ENCODE measurements at places on chromosomes 6 and 20. TPM values are rescaled to one million over a fixed set of nuclear protein-coding genes. Genes with fewer than 3 reads are reported as not detected.
A peak's percentile ranks its signal among the peaks of the same experiment; 100 is the strongest.

- DNase-seq = no peak
Observed at GRCh38 chr6:128914051-128914450, 31.1 kb downstream of the LAMA2 start.

GRCh38 chr6:158441716-158442215, 118.1 kb upstream of the TMEM181 start:
- DNase-seq = no peak

DNA sequence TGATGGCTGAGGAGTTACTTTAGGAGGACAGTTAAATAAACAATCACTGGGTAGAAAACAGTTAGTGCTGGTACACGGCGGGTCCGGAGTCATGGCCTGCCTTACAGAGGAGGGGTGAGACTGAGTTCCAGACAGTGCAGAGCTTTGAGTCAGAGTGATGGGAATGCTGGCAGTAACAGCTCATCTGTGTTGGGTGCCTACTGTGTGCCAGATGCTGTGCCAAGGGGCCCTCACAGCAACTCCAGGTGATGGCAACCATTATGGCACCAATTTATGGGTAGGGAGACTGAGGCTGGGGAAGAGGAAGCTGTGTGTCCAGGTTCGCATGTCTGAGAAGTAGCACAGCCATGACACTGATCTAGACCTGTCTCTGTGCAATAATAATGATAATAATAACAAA, 132.6 kb downstream of the CEBPB start:
- peak; percentile 64 for DNase-seq

GRCh38 chr6:14463110-14463509, 345.5 kb downstream of the CD83 start:
- no peak for DNase-seq

- no peak for DNase-seq
Observed at GRCh38 chr20:602111-602970, 7.8 kb downstream of the TCF15 start.

DNA sequence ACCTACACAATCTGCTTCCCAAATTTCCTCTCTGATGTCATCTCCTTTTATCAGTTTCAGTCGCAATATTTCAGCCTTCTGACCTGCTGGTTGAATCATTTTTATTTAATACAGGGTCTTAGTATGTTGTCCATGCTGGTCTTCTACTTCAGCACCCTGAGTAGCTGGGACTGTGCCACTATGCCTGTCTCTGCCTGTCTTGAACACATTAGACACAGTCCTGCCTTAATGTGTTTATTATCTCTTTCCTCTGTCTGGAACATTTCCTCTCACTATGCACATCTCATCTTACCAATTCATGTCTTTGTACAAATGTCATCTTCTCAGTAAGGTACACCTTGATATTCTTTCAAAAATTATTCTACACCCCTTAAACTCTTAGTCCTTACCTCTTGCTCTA, 106.5 kb downstream of the THEMIS start:
- no peak for DNase-seq

DNA sequence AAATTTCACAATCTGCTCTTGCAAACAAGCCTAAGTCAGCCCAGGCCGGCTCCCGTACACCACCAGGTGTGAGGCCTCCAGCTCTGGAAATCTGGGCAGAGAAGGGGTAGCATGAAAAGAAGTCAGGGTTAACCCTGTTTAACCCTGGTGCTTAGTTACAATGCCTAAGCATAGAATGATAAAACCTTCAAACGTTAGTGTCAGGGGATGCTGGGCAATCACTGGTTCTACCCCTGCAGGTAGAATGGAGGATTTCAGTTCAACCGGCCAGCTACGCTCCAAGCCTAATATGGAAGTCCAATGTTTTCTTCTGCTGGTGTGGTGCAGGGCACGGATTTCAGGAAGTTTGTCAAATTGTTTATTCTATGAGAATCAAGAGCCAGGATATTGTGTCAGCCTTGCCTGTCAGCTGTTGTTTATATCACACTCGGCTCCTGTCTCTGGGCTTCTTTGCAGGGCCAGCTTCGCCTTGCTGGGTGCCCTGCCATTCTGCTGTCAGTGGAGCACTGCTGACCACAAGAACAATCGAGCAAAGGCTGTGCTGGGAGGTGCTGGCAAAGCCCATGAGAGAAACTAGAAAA, 20.2 kb upstream of the CD93 start:
- DNase-seq = peak; percentile 18

DNA sequence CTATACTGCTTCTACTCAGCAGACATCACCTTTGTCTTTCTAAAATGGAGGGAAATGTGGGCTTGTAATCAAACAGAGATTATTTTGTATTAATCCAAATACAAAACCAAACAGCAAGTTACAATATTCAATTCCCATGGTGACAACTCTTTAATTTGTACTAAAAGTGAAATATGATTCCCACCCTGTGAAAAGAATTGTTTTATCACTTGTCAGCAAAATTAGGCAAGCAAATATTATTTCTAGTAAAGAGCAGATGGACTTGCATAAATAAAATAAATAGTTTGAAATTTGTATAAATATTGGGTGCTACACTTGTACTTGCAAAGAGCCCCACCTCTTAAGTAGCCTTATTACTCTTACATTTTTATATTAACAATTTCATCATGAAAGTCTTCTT, 6.1 kb upstream of the TXLNB start:
- no peak for DNase-seq

GRCh38 chr6:89999154-89999553, 104.9 kb downstream of the GJA10 start:
- peak; percentile 27 for DNase-seq

DNA sequence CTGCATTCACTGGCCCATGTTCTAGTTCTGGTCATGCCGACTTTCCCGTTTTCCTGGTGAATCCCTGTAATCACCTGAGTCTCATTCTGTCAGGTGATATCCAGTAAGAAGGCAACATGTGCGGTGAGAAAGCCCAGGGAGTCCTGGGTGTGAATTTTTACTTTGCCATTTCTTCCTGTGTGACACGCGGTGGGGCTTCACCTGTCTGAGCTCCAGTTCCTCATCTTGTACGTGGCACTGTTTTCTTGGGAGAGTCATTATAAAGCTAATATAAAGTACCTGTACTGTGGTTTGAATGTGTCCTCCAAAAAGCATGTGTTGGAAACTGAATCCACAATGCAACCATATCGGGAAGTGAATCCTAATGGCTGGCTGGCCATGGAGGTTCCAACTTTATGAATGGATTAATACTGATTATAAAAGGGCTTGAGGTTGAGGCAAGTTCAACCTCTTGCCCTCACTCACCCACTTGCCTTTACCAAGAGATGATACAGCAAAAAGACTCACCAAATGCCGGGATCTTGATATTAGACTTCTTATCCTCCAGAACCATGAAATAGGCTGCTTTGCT, 5.1 kb downstream of the HLA-E start:
- DNase-seq = no peak

DNA sequence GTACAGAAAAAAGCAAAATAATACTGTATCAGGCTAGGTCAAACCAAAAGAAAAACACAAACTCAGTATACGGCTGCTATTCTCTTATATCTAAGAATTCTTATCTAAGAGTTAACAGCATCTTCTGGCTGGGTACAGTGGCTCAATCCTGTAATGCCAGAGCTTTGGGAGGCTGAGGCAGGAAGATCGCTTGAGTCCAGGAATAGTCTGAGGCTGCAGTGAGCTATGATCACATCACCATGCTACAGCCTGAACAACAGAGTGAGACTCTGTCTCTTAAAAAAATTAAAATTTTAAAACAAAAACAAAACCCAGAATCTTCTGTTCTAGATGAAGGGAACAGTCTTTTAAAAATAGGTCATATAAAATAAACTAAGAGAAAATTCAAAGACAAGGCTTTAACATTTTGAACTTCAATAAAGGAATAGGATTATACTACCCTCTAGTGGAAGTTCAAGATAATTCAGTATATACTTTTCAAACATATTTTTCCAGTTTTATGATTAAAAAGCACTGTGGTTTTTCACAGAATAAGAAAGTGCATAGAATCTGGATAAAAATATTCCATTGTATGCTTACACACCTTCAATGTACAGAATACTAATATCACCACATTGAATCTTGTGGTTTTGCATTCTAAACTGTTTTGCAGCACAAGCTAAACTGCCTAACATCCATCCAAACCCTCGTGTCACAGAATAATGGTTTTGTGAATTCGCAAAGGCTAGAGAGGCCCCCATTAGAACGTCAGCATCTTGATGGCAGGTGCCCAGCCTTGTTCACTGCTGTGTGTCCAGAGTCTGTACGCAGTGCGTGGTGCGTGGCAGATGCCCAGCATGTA, 39.3 kb downstream of the DTNBP1 start:
- DNase-seq = no peak

GRCh38 chr6:89255417-89255816, 38.3 kb upstream of the GABRR1 start:
- no peak for DNase-seq

GRCh38 chr20:13274275-13274861, 53.3 kb downstream of the ISM1 start:
- no peak for DNase-seq

- no peak for DNase-seq
Observed at GRCh38 chr20:6611911-6612605, 155.4 kb upstream of the BMP2 start.

DNA sequence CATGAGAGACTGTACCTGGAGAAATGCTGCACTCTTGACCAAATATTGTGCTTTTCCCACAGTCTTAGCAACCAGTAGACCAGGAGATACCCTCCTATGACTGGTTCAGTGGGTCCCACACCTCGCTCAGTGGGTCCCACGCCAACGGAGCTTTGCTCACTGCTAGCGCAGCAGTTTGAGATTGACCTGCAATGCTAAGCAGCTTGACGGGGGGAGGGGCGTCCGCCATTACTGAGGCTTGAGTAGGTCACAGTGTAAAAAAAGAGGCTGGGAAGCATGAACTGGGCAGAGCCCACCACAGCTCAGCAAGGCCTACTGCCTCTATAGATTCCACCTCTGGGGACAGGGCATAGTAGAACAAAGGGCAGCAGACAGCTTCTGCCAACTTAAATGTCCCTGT, 49.0 kb upstream of the HIVEP2 start:
- no peak for DNase-seq

GRCh38 chr20:1125277-1125676, 6.9 kb downstream of the PSMF1 start:
- no peak for DNase-seq

Gene FERMT1
- 1.5 TPM for total RNA-seq

Gene SNHG17
- total RNA-seq = 38.6 TPM

Gene CLPSL1
- total RNA-seq = not detected

Gene LGSN
- not detected for total RNA-seq

Gene VPS16
- 21.2 TPM for total RNA-seq

Gene EDN1
- total RNA-seq = 23.2 TPM

Gene RPS6KA2
- 14.1 TPM for total RNA-seq

Gene OR2H1
- total RNA-seq = not detected

Gene KCNG1
- total RNA-seq = 65.9 TPM

Gene ADGRF5
- total RNA-seq = not detected

Data from MG63 (cell line).